ENCODE measurements at places on chromosomes 5 and 9.

GRCh38 chr5:163259495-163259894 is 177.9 kb upstream of the CCNG1 start:
- DNase-seq, result peak; percentile 16

GRCh38 chr5:127410959-127411358 is 106.5 kb upstream of the PRRC1 start:
- DNase-seq, result no peak

DNA sequence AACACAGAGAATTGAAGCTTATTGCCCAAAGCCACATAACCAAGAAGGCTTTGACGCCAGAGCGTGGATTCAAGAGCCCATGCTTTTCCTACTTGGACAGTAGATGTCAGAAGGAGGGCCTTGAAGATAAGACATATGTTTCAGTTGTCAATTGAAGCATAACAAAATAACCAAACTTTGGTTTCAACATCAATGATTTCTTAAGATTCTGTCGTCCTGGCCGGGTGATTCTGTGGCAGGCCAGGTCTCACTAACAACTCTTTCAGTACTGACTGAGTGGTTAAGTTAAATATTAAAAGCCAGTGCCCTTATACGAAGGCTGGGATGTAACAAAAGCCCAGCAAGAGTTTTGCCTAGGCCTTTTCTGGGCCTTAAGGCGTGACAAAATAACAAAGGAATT is 94.0 kb downstream of the RCL1 start:
- DNase-seq, result no peak

DNA sequence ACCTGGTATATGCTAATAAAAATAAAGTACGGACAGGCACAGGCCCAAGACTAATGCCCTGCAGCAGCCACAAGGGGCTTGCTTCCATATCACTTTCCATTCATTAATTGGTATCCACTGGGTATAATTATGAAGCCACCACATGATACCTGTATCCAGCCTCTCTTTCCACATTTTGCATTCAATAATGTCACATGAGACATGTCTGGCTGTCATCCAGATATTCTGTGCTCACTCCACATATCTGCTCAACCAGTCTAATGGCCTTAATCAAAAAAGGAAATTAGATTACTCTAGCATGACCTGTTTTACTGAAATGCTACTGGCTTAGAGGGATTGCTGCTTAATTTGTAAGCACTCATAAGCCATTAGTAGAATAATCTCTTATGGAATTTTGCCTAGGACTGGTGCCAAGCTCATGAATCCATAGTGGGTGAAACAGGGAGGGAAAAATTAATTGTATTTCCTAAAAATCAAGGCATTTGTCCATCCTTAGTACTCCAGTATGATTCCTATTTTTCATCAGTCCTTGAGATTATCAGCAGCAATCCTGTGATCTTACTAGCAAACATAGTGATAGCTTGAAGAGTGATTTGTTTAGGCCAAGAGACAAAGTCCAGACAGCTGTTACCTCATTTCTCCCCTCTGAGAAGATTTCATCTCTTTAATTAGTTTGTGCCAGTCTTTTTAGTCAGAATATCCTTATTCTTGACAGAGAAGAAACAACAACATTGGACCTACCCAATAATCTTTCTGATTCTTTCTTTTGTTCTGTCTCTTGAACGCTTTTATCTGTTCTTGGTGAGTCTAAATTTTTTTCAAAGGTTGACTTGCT is 119.2 kb upstream of the ABCA1 start:
- DNase-seq, result no peak

DNA sequence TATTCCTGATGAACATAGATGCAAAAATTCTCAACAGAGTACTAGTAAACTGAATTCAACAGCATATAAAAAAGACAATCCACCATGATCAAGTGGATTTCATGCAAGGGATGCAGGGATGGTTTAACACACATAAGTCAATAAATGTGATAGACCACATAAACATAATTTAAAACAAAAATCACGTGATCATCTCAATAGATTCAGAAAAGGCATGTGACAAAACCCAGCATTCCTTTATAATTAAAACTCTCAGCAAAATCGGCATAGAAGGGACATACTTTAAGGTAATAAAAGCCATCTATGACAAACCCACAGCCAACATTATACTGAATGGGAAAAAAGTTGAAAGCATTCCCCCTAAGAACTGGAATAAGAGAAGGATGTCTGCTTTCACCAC is 166.9 kb upstream of the TRIM32 start:
- no peak for DNase-seq

GRCh38 chr9:82147798-82148425 is 159.3 kb downstream of the SPATA31D1 start:
- DNase-seq, result no peak

DNA sequence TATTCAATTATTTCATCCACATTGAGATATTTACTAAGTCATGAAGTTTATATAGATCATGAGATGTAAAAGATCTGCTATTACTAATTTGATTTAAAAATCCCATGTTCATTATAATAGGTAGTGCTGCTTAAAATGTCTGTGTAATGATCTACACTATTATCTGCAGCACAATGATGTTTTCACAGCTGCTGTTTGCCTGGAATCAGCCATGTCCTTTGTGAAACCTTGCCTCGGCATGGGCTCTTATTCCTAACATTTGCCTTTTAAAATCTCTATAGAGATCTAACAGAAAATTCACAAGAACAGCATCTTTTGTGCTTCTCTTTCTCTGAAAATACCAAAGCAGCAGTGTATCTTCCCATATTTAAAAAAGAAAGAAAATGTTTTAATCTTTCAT is 444.6 kb downstream of the PTPRD start:
- no peak for DNase-seq

- DNase-seq, result peak; percentile 13
These were observed 553.0 kb upstream of the GRAMD2B start for GRCh38 chr5:125870256-125870655.

DNA sequence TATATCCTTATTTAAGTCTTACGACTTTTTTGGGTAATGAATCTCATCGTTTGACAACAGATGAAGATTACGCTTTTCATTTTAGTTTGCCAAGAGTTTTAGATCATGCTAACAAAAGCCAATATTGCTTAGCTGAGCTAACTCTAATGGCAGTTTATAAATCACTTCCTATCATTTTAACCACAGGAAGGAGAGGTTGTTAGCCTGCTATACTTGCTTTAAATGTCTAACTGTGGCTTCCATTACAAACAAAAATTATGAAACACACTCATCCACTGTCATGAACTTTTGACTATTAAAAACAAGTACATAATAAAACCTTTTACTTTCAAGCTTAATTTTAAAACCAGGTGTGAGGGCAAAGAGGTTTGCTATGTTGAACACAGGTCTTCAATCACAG is 53.7 kb upstream of the ANKH start:
- DNase-seq, result no peak

- no peak for DNase-seq
These were observed 101.6 kb downstream of the RFK start for GRCh38 chr9:76292658-76293057.

- DNase-seq, result peak; percentile 99
These were observed 9.0 kb downstream of the RGS14 start for GRCh38 chr5:177366528-177367322.
